ENCODE measurements at places on chromosomes 5 and 9.

GRCh38 chr9:135299239-135299590 is 180.4 kb upstream of the PPP1R26 start:
- no peak for DNase-seq

- DNase-seq = no peak
These were observed 42.8 kb upstream of the ZSWIM6 start for GRCh38 chr5:61289241-61289640.

DNA sequence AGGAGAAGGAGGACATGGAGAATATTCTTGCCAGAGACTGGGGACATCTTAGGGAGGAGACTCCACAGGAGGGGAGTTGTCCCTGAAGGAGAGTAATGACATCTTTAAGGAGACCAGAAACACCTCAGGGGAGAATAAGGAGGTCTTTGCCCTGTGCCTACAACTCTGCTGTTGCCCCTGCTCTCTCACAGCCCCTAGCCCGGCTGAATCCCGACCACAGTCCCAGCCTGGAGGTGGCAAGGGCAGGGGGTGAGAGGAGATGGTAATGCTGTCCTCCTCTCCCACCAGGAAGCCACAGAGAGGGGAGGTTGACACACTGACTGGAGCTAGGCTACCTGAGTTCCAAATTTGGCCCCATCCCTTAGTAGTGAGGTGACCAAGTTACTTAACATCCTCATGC is 30.2 kb upstream of the ENHO start:
- no peak for DNase-seq

DNA sequence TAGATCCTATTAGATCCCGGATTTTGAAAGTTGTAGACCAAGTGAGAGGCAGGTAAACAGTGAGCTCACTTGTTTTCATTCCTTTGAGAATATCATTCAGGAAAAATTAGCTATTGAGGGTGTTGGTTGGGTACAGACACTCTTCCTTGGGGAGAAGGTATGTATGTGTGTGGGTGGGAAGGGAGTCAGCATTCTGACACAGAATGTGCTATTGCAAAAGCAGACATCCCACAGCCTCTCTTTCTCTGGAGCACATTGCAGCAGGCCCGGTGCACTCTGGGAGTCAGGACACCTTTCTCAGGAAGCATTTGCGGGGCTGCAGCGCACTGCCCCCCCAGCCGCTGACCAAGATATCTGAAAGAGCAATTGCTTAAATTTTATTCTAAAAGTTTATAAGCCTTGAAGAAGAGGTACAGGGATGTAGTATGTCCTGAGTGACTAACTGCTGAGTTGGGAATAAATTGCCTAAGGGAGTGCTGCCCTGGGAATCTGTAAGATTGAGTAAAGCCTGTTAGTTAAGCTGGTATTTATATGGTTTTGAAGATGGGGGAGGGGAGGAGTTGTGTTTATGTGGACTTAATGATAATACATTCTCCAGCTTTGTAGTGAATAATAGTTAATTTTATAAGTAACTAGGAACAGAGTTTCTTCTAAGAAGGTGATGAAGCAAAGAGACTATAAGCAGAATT is 5.2 kb downstream of the TNFAIP8 start:
- DNase-seq = no peak

GRCh38 chr5:153939101-153939500 is 99.6 kb downstream of the FAM114A2 start:
- DNase-seq = no peak

- no peak for DNase-seq
These were observed 60.3 kb downstream of the SLC12A2 start for GRCh38 chr5:128143911-128144310.

DNA sequence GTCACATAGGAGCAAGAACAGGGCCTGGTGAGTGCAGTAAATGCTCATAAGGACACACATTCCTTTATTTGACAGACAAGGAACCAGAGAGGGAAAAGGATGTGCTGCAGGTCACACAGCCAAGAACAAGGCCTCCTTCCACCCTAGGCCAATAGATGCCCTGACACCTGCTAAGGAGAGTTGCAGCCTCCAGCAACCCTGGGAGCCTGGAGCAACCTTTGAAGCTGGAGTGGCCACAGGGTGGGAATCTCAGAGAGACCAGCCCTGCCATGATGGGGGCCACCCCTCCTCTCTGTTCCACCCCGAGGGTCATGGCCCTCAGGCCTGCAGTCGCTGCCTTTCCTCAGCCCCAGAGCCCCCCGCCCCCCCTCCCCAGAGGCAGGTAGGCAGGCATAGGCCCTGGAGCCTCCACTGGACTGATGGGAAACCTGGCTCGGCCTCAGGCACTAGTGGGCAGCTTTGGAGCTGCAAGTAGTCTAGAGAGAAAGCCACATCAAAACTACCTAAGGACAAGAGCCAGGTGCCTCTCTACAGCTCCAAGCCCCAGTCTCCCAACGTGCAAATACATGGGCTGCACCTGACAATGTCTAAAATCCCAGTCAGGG is 116.1 kb upstream of the SPOCK1 start:
- no peak for DNase-seq

DNA sequence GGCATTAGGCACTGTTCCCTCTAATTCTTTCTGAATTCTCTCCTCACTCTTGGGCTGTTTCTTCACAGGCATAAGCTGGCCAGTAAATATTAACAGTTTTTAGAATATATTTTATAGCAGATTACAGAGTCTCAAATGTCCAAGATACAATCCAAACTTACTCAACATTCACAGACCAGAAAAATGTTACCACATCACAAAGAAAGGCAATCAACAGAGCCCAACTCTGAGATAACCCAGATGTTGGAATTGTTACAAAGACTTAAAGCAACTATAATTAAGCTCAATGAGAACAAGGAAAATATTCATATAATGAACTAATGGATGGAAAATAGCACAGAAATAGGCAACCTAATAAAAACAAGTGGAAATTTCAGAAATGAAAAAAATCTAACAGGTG is 401.1 kb upstream of the RGMB start:
- no peak for DNase-seq

- DNase-seq = no peak
These were observed 330.8 kb downstream of the TRIM36 start for GRCh38 chr5:114838937-114839336.

GRCh38 chr9:98899408-98900056 is 44.2 kb upstream of the COL15A1 start:
- no peak for DNase-seq

GRCh38 chr5:126514558-126515141 is 80.4 kb downstream of the ALDH7A1 start:
- no peak for DNase-seq

GRCh38 chr9:130267930-130268329 is 2.4 kb downstream of the HMCN2 start:
- no peak for DNase-seq

DNA sequence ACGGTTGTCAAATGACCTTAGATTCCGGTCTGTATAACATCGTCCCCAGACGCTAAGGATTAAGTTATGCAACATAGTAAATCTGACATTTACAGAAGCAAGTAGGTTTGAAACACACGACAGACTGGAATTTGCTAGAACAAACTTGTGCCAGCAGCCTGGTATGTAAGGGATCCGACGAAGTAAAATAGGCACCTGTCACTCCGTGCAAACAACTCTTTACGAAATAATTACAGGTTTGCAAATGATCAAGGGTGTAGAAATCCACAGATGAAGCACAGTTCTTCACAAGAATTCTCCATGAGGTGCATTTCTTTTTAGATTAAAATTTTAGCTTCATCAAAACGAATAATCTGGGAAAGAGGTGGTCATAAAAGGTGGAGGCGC is 508 bp downstream of the MOCS2 start:
- DNase-seq = no peak

- DNase-seq = no peak
These were observed 48.2 kb downstream of the TNFAIP8 start for GRCh38 chr5:119404033-119404432.

GRCh38 chr9:35605351-35606137 is 482 bp downstream of the TESK1 start:
- peak; percentile 16 for DNase-seq

GRCh38 chr5:17225520-17225919 is 8.1 kb downstream of the BASP1 start:
- DNase-seq = no peak

DNA sequence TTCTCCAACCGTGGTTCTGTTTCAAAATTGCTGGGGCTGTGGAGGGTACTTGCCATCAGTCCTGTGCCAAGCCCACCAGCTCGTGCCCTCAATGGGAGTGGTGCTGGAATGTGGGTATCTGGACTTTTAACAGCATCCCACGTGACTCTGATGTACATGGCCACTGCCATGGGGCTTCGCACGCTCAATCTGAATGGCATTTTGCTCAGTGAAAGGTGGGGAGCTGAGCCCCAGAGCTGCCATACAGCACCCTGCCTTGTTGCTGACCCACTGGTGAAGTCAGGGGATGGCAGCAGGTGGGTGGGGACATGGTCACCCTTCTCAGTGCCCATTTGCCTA is 16.6 kb upstream of the SYNPO start:
- no peak for DNase-seq

DNA sequence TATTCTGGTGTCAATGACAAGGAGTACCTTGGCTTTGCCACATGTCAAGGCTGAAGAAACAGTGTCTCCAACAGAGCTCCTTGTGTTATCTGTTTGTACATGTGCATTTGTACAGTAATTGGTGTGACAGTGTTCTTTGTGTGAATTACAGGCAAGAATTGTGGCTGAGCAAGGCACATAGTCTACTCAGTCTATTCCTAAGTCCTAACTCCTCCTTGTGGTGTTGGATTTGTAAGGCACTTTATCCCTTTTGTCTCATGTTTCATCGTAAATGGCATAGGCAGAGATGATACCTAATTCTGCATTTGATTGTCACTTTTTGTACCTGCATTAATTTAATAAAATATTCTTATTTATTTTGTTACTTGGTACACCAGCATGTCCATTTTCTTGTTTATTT is 19.8 kb downstream of the CD274 start:
- no peak for DNase-seq

DNA sequence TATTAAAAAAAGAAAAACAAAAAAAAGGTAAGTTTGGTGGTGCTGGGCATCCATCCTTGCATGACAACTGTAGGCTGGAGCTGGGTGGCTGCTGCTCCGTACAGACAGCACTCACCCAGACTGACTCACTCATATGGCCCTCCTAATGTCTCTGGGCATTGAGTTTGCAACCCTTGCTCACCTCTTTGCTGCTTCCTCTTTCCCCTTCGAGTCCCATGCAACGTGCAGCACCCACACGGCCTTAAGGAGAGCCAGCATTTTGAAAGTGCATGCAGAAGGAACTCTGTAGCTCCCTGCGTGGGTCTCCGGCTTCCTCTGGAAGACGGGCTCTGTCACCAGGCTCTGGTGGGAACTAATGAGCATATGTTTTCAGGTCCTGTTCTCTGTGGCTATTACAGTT is 60.5 kb upstream of the ENTREP1 start:
- no peak for DNase-seq

GRCh38 chr5:1130218-1130946 is 18.5 kb upstream of the SLC12A7 start:
- DNase-seq = no peak

DNA sequence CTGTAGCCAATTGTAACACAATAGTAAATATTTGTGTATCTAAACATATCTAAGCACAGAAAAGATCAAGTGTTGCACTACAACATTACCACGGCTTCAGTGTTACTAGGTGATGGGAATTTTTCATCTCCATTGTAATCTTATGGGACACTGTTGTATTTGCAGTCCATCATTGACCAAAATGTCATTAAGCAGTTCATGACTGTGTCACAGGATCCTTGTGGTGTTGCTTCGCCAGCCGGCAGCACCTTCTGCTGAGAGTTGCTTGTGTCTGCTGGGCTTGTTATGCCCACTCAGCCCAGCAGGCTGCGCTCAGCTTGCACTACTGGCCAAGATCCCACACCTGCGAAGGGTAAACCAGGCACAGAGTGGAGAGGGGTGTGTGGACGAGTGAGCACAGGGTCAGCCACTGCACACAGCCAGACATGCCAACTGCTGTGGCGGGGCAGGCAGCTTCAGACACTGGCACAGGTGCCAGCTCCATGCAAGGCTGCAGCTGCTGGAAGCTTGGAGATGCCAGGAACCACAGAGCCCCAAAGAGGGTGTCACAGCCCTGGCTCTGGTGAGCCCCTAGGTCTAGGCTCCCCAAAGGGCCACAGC is 273.7 kb downstream of the CETN3 start:
- DNase-seq = no peak

- no peak for DNase-seq
These were observed 29.2 kb upstream of the ARHGEF28 start for GRCh38 chr5:73596705-73597328.

GRCh38 chr9:19232823-19233194 is 2.3 kb downstream of the DENND4C start:
- DNase-seq = no peak

GRCh38 chr9:90907056-90907445 is 105.4 kb downstream of the SYK start:
- no peak for DNase-seq

DNA sequence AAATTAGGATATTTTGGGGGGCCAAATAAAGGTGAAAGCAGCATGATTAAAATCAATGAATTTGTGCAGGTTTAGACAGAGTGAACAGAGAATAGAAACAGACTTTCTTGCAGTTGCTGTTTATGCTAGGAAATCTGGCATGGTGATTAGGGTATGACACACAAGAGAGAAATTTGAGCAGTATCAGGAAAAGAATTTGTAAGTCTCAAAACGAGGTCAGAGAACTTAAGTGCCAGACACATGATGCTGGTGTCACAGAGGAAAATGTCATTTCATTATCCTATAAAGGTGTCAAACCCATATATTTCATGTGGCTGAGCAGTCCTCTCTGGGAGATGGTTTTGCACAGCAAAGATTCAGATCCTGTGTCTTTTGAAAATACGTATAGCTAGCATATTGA is 15.7 kb downstream of the LVRN start:
- DNase-seq = no peak

- no peak for DNase-seq
These were observed 10.5 kb downstream of the SH2D3C start for GRCh38 chr9:127767909-127768331.

DNA sequence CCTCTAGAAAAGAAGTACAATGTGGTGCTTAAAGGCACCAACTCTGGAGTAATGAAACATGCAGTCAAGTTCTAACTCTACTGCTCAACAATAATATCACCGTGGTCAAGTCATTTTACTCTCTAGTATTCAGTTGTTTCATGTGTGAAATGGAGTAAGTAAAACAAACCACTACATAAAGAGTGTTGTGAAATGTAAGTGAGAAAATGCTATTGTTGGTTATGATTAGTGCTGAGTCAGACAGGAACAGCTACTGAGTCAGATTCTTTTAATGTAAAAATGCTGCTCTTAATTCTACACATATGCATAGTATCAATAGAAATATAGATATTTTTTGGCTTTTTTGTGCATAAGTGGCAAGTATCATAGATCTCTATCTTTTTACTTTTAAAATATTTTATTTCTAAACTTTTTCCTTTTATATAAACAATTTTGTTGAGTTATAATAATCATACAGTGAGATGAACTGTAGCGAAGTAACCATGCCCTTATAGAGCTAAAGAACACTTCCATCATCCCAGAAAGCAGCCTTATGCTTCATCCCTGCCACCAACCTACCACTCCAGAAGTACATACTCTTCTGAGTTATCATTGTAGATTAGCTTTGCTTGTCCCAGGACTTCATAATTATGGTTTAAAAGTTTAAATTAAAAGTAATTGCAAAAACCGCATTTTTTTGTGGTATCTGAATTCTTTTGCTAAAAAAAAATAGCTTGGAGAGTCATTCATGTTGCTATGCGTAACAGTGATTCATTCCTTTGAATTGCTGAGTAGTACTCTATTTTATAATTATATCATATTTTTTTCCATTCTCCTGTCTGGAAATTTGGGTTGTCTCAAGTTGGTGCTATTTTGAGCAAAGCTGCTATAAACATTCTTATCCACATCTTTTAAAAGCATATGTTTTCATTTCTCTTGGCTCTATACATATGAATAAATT is 548.2 kb upstream of the CLINT1 start:
- DNase-seq = no peak

- no peak for DNase-seq
These were observed 205.6 kb downstream of the ZNF462 start for GRCh38 chr9:107068581-107068980.

- DNase-seq = no peak
These were observed 58.8 kb downstream of the SNX30 start for GRCh38 chr9:112809351-112809848.
